Activated CD4-positive, alpha-beta T cell treated with anti-CD3 and anti-CD28 coated beads, Interleukin-2, amount 10 ng/mL, durations not matched to agents 7 days and 5 days (primary cell): ENCODE measurements at places on chromosomes 7 and 10. TPM values are rescaled to one million over a fixed set of nuclear protein-coding genes. Genes with fewer than 3 reads are reported as not detected.

- H3K36me3 ChIP-seq, result no peaks in the 10 kb centered on the region
- H3K27ac ChIP-seq, result no peak overlapping the region
- H3K4me1 ChIP-seq, result no peaks in the 10 kb centered on the region
- H3K4me3 ChIP-seq, result no peak overlapping the region
- H3K27me3 ChIP-seq, result peaks cover 4% of the 10 kb centered on the region
- no peak for DNase-seq
These were observed 146.9 kb upstream of the ZMIZ1 start for GRCh38 chr10:78921895-78922294.

- H3K36me3 ChIP-seq, result no peaks in the 10 kb centered on the region
- no peak overlapping the region for H3K4me3 ChIP-seq
- DNase-seq, result no peak
- H3K27me3 ChIP-seq, result no peaks in the 10 kb centered on the region
- peaks cover 12% of the 10 kb centered on the region for H3K4me1 ChIP-seq
- H3K27ac ChIP-seq, result no peak overlapping the region
These were observed 88.1 kb upstream of the RSU1 start for GRCh38 chr10:16905320-16905719.

DNA sequence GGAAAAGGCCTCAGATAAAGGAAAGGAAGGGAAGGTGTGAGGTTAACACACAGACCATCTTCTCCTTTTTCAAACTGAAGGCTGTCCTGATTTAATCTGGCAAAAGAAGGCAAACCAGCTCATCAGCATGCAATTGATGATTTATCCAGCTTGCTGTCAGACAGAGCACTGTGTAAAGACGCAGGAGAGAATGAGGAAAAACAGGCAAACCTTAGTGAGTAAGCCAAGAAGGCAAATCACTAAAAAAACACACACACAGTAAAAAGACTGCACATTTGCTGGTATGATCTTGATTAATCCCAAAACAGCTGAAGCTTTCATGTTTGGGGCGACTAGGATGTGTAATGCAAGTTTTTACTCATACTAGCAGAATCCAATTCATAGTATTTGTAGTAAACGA is 65.8 kb upstream of the SKAP2 start:
- H3K36me3 ChIP-seq, result no peaks in the 10 kb centered on the region
- H3K4me3 ChIP-seq, result no peak overlapping the region
- H3K27me3 ChIP-seq, result peaks cover 6% of the 10 kb centered on the region
- no peak overlapping the region for H3K27ac ChIP-seq

DNA sequence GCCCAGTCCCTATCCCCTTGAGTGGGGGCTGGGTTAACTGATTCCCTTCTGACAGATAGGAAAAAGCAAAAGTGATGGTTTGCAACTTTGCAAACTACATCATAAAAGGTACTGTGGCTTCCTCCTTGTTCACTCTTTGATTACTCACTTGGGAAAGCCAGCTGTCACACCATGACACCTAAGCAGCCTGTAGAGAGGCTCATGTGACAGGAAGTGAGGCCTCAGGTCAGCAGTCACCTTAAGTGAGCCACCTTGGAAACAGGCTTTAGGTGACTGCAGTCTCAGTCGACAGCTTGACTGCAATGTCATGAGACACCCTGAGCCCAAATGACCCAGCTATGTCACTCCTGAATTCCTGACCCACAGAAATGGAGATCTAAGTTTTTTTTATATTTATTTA is 4.3 kb upstream of the CHCHD2 start:
- no peaks in the 10 kb centered on the region for H3K27me3 ChIP-seq
- peaks cover 24% of the 10 kb centered on the region for H3K4me1 ChIP-seq
- DNase-seq, result no peak
- no peak overlapping the region for H3K27ac ChIP-seq

DNA sequence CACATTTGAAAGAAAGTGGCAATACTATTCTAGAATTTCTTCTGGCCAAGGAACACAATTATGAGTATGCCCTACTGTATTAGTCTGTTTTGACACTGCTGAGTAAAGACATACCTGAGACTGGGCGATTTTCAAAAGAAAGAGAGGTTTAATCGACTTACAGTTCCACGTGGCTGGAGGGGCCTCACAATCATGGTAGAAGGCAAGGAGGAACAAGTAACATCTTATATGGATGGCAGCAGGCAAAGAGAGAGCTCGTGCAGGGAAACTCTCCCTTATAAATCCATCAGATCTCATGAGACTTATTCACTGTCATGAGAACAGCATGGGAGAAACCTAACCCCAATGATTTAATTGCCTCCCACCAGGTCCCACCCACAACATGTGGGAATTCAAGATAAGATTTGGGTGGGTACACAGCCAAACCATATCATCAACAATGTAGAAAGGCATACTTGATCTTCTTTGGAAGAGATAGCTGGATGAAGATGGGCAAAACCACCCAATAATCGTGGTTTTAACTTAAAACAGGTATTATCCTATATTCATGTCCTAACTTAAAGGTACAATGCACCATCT is 113.9 kb downstream of the ETV1 start:
- no peaks in the 10 kb centered on the region for H3K36me3 ChIP-seq
- H3K27me3 ChIP-seq, result no peaks in the 10 kb centered on the region
- no peak overlapping the region for H3K27ac ChIP-seq
- H3K4me1 ChIP-seq, result no peaks in the 10 kb centered on the region

DNA sequence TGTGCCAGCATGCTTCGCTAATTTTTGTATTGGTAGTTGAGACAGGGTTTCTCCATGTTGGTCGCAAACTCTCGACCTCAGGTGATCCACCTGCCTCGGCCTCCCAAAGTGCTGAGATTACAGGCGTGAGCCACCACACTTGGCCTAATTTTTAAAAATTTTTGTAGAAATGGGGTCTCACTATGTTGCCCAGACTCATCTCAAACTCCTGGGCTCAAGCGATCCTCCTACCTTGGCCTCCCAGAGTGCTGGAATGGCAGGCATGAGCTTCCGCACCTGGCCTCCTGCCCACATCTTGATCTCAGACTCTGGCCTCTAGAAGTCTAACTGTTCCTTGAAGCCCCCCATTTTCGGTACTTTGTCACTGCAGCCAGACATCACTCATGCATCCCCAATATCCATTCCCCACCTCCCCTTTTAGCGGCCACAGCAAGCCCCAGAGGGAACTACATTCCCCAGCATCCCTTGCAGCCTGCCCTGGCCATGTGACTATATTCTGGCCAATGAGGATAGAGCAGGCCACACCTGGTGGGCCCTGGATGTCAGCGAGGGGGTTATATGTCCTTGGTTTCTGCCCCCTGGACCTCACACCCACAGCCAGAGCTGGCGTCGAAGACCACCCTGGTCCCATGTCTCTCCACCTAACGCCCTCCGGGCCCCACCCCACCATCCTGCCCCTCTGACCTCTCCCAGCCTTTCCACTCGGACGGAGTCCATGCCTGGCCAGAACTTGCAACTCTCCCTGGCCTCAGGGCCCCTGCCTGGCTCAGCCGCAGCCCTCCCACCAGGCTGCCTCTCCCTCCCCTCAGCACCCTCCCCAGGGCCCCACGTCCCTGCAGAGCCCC is 33.8 kb downstream of the MICALL2 start:
- H3K36me3 ChIP-seq, result no peaks in the 10 kb centered on the region
- H3K27ac ChIP-seq, result no peak overlapping the region
- H3K4me3 ChIP-seq, result no peak overlapping the region

DNA sequence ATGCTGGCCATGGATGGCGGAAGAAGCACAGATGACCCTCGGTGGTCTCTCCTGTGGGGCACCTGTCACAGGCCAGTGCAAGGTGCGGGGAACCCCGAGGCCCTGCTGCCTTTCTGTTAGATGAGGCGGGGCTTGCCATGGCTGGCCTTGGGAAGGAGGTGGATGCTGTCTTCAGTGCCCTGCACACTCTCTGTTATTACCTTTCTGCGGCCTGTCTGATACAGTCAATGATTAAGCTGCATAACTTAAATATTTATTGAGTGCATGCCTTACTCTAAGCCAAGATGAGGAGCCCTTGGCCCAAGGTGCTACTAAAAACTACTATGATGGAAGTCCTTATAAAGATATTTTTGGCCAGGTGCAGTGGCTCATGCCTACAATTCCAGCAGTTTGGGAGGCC is 36.7 kb upstream of the MNX1 start:
- DNase-seq, result no peak
- no peak overlapping the region for H3K27ac ChIP-seq
- H3K27me3 ChIP-seq, result no peaks in the 10 kb centered on the region
- no peaks in the 10 kb centered on the region for H3K4me1 ChIP-seq

DNA sequence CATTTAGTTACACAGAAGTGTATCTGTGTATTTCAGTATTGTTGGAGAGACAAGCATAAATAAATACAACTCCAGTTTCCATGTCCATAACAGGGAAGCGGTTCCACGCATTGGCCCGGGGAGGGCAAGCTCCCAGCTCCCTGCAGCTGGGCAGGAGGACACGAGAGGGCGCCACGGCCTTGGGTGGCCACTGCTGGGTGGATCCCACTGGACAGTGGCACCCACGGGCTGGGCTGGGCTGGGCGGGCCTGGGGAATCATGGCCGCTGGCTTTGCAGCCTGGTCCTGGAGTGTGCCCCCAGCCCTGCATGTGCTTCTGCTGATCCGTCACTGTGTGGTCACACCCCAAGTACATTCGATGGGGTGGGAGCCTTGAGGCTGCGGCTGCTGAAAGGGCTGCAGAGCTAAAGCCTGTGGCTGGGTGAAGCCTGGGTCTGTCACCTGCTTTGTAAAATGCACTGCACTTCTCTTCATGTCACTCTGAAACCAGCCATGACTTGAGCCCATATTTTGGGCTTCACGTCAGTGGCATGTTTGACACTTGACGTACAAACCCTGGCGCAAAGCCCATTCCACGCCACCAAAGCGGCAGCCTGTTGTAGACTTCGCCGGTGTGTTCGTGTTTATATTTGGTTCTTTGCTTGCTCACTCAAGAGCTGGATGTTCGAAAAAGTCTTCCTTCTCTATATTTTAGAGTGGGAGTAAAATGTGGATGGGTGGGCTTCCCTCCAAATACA is 27.5 kb downstream of the LRRC27 start:
- H3K27ac ChIP-seq, result no peak overlapping the region
- no peaks in the 10 kb centered on the region for H3K36me3 ChIP-seq
- H3K4me1 ChIP-seq, result no peaks in the 10 kb centered on the region

DNA sequence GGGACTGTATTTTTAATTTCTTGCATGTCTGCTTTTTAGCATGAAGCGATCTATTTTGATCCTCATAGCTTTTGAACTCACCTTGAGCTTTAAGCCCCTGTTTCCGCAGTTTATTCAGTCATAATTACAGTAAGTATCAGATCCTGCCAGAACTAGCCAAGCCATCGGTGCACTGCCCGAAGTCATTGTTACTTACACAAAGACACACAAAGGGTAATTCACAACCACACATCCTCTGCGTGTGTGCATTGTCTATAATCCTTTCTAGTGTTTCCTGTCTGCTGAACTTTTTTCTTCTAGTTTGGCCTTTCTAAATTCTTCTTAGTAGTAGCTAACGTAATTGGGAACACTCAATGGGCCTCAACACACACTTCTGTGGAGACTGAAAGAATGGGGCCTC is 133.0 kb downstream of the SFMBT2 start:
- no peak overlapping the region for H3K4me3 ChIP-seq
- DNase-seq, result no peak
- no peaks in the 10 kb centered on the region for H3K27me3 ChIP-seq
- H3K4me1 ChIP-seq, result peaks cover 31% of the 10 kb centered on the region
- peaks cover 70% of the 10 kb centered on the region for H3K36me3 ChIP-seq
- H3K27ac ChIP-seq, result no peak overlapping the region

GRCh38 chr7:70346844-70347462 is 748.7 kb downstream of the AUTS2 start:
- H3K4me1 ChIP-seq, result peaks cover 19% of the 10 kb centered on the region
- H3K36me3 ChIP-seq, result no peaks in the 10 kb centered on the region
- H3K27me3 ChIP-seq, result peaks cover 2% of the 10 kb centered on the region
- peak; percentile 8 for DNase-seq

- H3K4me3 ChIP-seq, result peak overlapping the region; percentile 84
- peak; percentile 69 for DNase-seq
- H3K36me3 ChIP-seq, result peaks cover 6% of the 10 kb centered on the region
- H3K4me1 ChIP-seq, result peaks cover 26% of the 10 kb centered on the region
- H3K27ac ChIP-seq, result peak overlapping the region; percentile 95
These were observed 443 bp downstream of the RNF32 start for GRCh38 chr7:156640949-156641485.

Gene KMT2E
- total RNA-seq, result 98.5 TPM

Gene INMT
- total RNA-seq, result 2.5 TPM

Gene CALY
- not detected for total RNA-seq
